ENCODE measurements at places on chromosomes 4 and X.

- DNase-seq, result no peak
Measured at GRCh38 chr4:86038037-86038436, 321.8 kb downstream of the MAPK10 start.

- no peak for DNase-seq
Measured at GRCh38 chrX:40471965-40472648, 108.7 kb upstream of the ATP6AP2 start.

GRCh38 chrX:40318801-40319200 is 221.0 kb upstream of the BCOR start:
- no peak for DNase-seq

- no peak for DNase-seq
Measured at GRCh38 chr4:87895964-87896621, 63.3 kb downstream of the MEPE start.

- DNase-seq, result no peak
Measured at GRCh38 chrX:105477351-105477750, 256.9 kb upstream of the TEX13A start.

GRCh38 chrX:66914080-66914479 is 275.2 kb upstream of the EDA2R start:
- no peak for DNase-seq

DNA sequence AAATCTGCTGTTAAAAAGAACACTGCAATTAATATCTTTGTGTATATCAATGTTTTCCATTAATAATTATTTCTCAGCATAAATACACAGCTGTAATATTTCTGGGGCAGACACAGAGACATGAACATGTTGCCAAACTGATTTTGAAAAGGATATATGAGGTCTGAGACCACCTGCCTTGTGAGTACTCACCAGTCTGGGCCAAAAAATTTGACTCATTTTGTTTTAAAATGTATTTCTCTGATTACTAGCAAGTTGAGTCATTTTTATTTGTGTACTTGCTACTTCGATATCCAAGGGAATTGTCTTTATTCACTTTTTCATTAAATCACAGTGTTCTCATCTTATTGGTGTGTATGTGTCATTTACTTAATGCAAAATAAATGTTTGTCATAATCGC is 8.5 kb upstream of the RAI2 start:
- no peak for DNase-seq
